ENCODE measurements at places on chromosomes 2 and 18.

GRCh38 chr18:66043009-66043408 lies 292.2 kb downstream of the CDH7 start:
- DNase-seq: no peak

DNA sequence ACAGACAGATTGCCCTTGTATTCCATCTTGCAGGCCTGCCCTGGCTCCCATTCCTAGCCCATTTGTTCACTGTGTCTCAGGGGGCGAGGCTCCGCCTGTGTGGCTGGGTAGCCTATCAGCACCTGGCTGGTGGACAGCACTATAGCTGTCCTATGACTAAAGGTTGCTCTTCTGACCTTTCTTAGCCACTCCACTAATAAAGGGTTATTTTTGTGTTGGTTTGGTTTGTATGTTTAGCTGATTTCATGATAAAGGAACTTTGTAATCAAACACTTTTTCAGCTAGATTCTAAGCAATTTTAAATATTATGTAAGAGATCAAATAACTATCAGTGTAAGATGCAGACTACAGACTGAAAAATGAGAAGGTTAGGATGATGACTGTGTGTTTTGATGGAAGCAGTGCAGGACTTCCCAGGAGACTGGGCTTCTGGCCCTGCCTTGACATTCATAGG lies 72.2 kb downstream of the CRIM1 start:
- no peak for DNase-seq

DNA sequence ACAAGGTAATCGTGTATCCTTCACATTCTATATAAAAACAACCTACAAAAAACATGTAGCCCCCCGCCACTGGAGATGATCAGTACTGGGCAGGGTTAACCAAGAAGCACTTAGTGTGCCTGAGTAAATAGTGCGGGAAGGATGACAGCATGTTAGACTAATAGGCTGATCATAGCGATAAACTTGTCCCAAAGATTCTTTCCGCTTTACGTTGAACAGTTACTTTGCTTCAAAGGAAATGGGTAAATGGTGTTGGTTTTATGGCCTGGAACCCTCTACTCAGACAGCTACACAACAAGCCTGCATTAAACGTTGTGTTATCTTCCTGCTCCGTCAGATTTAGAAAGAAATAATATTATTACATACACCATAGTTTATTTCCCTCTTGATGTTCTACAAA lies 67.7 kb downstream of the CTAGE1 start:
- no peak for DNase-seq

- no peak for DNase-seq
Measured at GRCh38 chr18:8959551-8960135, 142.9 kb upstream of the NDUFV2 start.

DNA sequence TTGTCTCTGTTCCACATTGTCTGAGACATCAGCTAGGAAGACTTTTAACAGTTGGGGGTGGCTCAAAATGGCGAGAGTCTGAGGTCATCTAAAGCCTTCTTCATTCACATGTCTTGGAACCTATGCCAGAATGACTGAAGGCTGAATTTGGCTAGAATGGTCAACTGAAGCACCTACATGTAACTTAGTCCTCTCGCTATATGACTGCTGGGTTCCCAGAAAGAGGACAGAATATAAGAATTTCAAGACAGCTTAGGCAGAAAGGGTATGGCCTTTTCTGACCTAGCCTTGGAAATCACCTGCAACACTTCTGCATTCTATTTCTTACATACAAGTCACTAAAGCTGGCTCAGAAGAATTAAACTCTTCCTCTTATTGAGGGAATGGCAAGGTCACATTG lies 75.6 kb upstream of the OTX1 start:
- no peak for DNase-seq

GRCh38 chr18:46373791-46374190 lies 269.6 kb downstream of the HAUS1 start:
- no peak for DNase-seq

GRCh38 chr18:72752220-72752619 lies 115.6 kb downstream of the NETO1 start:
- no peak for DNase-seq

DNA sequence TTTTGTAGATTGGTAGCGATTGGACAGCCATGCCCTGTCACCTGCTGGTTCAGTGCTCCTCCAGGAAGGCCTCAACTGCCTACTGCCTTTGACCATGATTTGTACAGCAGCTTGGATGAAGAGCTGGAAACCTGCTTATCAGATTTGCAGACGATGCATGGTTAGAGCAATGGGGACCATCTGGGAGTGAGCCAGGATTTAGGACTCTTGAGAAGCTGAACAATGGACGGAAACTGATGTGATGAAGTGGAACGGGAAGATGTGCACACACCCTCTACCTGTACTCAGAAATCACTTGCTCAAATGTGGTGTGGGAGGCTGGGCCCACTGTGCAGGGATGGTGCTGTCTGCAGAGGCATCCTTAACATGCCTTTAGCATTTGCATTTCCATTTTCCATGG lies 57.2 kb downstream of the NCK2 start:
- DNase-seq: no peak

GRCh38 chr2:112000399-112001135 lies 54.5 kb upstream of the TMEM87B start:
- DNase-seq: no peak

DNA sequence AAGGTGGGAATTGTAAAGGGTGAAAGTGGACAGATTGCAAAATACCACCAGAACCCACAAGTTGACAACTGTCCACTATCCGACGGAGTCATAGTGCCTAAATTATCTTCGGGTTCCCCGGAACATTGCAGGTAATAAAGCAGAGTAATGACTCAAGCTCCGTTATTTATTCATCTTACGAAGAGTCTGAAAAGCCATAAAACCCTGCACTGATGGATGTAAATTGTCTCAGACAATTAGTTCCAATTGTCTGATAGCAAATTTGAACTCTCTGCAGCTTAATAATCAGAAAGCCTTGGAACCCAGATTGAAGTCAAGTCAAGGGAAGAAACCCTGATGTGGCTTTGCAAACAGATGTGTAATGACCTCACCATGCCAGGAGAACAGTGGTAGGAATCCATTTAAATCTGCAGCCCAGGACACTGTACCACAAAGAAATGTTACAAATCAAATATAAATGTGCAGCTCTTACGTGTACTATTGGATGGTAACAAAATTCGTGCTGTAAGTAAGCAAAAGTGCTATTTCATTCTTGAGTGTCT lies 437.3 kb upstream of the SOX11 start:
- no peak for DNase-seq

DNA sequence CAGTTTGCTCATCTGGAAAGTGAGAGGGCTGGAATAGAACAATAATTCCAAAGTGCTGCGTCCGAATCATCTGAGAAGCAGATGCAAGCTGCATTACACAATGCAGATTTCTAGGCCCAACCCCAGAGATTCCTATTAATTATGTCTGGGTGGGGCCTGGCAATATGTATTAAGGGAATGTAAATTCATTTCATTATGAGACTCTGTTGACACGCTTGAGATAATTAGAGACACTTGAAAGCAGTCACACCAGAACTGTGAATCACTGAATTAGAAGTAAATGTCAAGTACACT lies 54.7 kb upstream of the HK2 start:
- DNase-seq: no peak

DNA sequence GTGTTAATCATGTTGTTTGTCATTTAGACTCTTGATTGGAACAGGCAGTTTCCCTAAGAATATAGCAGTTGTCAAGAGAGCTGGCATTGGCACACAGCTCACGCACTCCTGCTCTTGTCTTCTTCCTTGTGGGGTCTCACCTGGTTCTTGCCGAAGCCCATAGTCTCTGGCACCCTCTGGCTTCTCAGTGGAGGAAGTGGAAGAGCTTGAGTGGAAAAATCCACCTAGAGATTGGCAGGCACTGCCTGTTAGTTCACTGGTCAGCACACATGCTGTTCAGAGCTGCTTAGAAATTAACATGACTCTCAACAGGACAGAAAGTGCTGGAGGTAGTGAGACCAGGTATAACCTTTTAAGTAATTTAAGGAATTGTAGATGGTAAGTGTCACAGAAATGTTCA lies 28.3 kb downstream of the SCTR start:
- DNase-seq: no peak

GRCh38 chr18:3152294-3152693 lies 67.5 kb downstream of the MYOM1 start:
- DNase-seq: no peak

GRCh38 chr2:135985826-135986393 lies 484 bp upstream of the DARS1 start:
- no peak for DNase-seq

GRCh38 chr2:180829836-180830235 lies 150.6 kb upstream of the UBE2E3 start:
- DNase-seq: no peak

DNA sequence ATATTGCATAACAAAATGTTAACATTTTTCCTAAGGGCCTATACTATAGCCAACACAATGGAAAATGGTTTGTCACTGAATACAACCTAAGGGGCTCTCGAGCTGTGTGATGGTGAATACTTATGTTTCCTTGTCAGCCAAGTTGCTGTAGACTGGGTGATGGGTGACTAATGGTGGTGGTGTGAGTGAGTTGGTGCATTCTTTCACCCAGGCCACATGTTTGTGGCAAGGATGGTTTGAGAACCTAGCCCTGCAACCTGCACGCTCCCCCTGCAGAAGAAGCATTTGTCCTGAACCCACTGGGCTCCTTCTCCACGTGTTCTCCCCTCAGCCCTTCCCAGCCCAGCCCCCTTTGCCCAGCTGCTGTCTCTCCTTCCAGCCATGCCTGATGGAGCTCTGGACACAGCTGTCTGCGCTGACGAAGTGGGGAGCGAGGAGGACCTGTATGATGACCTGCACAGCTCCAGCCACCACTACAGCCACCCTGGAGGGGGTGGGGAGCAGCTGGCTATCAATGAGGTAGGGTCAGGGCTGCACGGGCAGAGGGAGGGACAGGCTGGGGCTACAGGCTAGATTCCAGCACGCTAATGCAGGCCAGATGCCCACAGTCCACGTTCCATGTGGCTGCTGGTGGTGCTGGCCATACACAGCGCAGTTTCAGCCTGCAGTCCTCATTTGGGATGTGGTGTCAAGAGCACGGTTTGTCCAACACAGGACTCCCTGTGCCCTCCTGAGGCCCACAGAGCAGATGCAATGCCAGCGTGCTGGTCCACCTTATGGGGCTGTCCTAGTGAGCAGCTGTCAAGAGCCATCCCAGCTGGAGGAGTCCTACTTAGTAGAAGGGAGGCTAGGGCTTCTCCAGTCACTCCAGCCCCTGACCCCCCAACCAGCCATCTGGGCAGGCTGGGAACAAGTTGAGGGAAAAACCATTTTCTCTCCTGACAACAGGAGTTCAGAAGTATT lies 65.4 kb downstream of the FAM168B start:
- DNase-seq: no peak

DNA sequence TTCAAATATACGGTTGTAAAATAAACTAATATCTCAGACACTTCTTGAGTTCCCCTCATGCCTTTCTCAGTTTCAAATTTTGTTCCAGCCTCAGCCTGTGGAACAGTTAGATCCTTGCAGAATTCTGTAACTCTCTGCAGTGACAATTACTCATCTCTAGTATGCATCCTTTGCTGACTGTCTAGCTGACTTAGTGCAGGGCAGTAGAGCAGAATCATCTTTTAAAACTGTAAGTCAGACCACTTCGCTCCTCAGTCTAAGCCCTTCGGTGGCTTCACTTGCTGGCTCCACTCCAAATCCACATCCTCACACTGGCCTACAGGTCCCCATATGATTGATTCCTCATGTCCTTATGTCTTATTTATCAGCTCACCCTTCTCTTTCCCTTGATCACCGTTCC lies 164.1 kb upstream of the ZSWIM2 start:
- DNase-seq: no peak

Data from H4 (cell line).